ENCODE measurements at places on chromosomes 7 and 10.
A peak's percentile ranks its signal among the peaks of the same experiment; 100 is the strongest.

GRCh38 chr7:49631071-49631815, 142.2 kb upstream of the VWC2 start:
- DNase-seq: no peak

GRCh38 chr7:155879592-155879991, 67.3 kb upstream of the SHH start:
- no peak for DNase-seq

DNA sequence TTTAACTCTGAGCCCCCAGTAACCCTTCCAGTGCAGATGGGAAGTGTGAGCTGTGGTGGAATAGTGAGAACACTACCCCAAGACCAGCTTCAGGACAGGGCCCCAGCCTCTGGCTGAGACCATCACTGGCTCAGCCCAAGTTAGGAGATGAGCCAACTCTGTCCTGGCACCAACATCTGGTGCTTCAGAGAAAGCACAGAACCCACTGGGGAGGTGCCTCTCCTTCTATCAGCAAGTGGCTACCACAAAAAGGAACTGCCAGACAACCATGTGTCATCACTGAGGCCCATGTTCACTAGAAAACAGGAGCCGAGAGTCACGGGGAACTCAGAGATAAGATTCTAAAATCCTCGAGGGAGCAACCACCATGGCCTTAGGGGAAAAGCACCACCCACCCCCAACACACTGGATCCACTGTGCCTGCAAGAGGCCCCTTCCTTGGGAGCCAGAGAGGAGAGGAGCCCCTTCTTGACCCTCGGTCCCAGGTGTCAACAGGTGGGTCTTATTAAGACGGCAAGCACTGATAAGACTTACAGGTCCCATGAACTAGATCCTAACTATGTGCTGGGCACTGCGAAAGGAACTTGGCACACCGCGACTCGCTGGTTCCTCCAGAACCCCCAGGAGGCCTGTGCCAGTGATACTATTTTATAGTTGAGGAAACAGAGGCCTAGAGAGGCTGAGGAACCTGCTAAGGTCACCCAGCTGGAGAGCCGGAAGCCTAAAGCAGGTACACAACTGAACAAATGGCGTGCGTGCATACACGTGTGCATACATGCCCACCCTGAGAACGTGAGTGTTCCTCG, 102.7 kb downstream of the FAM53B start:
- peak; percentile 46 for DNase-seq

GRCh38 chr7:461117-461452, 58.6 kb downstream of the PDGFA start:
- no peak for DNase-seq

GRCh38 chr7:115260381-115260780, 338.5 kb downstream of the MDFIC start:
- peak; percentile 36 for DNase-seq

DNA sequence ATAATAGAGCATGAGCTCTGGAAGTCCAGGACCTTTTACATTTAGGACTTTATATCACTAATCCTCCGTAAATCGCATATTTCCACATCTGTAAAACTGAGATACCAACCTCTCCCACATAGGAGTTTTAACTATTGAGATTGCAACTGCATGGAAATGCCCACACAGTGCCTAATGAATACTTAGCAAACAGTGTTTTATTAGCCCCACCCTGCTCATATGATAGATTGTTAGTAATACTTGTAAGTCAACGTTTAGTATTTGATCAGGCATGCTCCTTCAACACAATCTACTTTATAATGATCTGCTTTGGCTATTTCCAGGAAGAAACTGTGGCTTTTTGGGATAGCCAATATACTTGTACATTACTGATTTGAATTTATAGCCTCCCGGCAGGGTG, 8.5 kb downstream of the PDZD8 start:
- no peak for DNase-seq

DNA sequence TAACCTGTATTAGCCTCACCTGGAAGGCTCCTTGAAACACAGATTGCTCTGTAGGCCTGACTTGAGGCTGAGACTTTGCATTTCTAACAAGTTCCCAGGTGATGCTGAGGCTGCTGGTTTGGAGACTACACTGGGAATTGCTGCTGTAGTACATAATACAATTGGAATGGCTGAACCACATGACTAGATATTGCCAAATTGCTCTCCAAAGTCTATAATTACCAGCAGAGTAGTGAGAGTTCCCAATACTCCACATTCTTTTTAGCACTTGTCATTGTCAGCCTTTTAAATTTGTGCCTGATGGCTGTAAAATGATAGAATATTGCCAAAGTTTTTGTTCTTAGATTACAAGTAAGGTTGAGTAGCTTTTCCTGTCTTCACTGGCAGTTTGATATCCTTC, 39.9 kb downstream of the PLEKHA8 start:
- DNase-seq: peak; percentile 91

DNA sequence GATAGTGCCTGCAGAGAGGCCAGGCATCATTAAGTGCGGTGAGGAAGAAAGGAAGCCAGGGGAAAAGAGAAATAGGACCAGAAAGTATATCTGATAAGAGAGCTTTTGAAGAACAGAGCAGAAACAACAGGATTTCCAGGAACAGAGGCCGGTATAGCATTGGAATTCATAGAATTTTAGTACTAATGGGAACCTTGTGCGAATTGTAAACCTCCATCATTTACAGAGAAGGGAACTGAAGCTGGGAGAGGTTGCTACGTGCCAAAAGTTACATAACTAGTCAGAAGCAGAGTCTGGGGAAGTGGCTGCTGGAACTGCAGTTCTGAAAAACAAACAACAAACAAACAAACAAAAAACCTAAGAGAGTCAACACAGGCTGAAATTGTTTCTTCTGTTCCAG, 5.4 kb upstream of the ZMYND11 start:
- DNase-seq: peak; percentile 4

- DNase-seq: peak; percentile 6
These were observed 109.9 kb upstream of the EFCAB10 start for GRCh38 chr7:105691082-105691679.

GRCh38 chr10:119100434-119101238, 3.3 kb upstream of the DENND10 start:
- DNase-seq: no peak

DNA sequence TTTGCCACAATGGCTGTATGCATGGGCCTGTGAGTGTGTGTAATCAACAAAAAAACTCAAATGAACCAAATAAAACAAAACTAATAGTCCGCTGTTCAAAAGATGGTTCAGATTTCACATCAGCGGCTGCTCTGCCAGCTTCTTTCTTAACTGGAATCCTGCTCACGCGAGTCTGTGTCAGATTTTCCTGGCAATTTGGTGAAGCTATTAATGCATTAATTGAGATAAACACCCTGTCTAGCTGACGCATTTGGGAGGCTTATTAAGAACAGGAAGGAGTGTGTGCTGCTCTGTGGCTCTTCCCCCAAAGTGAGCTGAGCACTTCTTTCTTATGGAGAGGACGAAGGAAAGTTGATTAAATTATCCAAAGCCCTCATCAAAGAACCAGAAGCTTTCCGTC, 336.6 kb upstream of the MKI67 start:
- DNase-seq: no peak

- DNase-seq: peak; percentile 37
These were observed 266.5 kb upstream of the YAE1 start for GRCh38 chr7:39299695-39300094.

DNA sequence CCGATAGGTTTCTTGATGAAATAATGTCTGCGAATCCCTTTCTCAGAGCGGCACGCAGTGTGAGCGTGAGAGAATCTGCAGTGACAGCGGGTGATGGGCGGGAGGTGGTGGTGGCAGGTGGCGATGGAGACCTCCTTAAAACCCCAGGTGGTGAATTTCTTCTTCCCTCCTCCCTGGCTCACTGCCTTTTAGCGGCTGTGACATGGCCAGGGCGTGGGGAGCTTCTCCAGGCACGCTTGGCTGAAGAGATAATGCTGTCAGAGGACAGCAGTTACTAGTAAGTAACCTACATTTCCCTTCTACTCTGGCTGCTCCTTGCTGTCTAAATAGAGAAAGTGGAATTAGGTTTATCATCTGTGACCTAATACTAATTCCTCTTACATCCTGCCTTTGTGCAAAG, 141.4 kb upstream of the INSYN2A start:
- DNase-seq: no peak

- DNase-seq: no peak
These were observed 35.4 kb upstream of the SMNDC1 start for GRCh38 chr10:110340122-110340521.

DNA sequence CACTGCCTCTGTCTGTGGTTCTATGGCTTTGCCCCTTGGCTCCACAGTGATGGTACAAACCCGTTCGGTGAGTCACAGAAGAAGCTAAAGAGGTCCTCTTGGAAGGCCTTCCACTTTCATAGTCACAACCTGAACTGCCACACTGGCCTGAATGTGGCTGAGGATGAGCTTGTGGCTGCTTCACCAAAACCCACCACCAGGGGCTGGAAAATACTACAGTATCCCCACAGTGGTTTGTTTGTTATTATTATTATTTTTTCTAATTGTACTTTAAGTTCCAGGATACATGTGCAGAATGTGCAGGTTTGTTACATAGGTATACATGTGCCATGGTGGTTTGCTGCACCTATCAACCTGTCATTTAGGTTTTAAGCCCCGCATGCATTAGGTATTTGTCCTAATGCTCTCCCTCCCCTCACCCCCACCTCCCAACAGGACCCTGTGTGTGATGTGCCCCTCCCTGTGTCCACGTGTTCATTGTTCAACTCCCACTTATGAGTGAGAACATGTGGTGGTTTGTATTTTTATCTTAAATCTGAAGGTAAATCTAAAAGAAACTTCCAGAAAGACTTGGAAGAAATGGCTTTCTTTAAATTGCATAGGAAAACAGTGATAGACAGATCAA, 160.8 kb upstream of the NPSR1 start:
- DNase-seq: no peak

DNA sequence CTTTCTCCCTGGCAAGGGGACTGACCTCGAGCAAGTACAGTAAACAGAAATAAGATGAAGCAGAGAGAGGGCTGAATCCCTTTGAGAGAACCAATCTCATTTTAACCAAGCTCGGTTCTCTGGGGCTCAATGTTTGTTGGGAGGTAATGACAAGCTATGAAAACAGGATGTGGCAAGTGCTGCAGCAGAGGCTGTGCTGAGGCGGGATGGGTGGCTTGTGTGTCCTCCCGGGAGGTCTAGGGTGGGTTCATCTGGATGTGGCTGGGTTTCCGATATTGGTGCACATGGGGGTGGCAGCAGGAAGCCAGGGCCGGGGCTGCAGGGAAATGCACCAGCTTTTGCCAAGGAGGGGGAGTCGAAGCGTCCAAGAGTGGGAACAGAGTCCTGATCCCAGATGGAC, 84.5 kb downstream of the AOAH start:
- DNase-seq: no peak

DNA sequence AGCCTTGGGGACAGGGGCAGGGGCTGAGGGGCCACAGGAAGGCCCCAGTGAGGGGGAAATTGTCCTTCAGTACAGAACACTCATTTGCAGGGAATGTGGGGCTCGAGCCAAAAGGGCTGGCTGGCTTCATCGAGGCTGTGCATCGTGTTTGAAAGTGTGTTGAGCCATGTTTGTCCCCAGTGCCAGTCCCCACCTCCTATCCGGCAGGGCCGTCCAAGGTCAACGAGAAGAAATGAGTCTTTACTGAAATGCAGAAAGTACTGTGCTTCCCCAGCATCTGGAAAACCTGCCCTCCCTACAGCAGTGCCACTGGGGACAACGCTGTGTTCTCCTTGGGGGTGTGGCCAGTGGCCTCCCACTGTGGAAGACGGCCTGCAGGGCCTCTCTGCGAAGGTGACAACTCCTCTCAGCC, 214.1 kb downstream of the KLF6 start:
- DNase-seq: peak; percentile 22

- DNase-seq: no peak
These were observed 80.5 kb upstream of the KMT2E start for GRCh38 chr7:104933521-104933988.

- no peak for DNase-seq
These were observed 2.1 kb upstream of the CRHR2 start for GRCh38 chr7:30684351-30684750.

GRCh38 chr10:122102869-122103525, 114.0 kb downstream of the TACC2 start:
- DNase-seq: no peak

DNA sequence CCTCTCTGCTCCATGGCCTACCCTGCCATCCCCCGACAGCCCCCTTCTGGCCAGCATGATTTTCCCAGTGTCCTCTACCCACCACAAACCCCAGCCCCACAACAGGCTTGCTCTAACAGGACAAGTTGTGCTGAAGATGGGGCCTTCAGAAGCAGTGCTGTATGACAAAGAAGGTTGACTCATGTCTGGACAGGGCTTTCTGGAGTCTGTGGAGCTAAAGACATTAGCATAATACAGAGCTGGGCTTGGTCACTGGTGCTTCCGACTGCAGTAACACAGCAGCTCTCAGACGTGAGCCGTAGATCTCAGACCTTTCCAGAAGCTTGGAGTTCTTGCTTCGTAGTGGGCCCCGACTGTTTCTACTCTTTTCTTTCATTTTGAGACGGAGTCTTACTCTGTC, 100.5 kb downstream of the GTF2IRD1 start:
- no peak for DNase-seq

DNA sequence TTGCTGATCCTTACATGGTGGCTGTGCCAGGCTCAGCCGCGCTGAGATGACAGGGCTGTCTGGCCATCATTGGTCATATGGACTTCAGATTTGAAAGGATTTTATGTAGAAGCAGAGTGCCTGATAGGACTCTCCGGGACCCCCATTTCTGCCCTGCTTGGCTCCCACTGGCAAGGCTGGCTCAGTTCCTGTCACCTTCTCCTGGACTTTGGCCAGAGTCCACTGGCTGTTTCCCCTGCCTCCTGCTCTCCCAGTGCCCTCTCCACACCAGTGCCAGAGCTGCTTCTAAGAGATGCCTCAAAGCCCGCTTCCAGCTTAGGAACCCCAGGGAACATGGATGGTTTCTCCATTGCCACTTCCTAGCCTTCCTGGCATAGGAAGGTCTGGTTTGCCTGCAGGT, 5.1 kb upstream of the SH2D4B start:
- no peak for DNase-seq

- DNase-seq: no peak
These were observed 2.9 kb upstream of the ZNF467 start for GRCh38 chr7:149776289-149776688.
